ENCODE measurements at places on chromosomes 16 and 17.

DNA sequence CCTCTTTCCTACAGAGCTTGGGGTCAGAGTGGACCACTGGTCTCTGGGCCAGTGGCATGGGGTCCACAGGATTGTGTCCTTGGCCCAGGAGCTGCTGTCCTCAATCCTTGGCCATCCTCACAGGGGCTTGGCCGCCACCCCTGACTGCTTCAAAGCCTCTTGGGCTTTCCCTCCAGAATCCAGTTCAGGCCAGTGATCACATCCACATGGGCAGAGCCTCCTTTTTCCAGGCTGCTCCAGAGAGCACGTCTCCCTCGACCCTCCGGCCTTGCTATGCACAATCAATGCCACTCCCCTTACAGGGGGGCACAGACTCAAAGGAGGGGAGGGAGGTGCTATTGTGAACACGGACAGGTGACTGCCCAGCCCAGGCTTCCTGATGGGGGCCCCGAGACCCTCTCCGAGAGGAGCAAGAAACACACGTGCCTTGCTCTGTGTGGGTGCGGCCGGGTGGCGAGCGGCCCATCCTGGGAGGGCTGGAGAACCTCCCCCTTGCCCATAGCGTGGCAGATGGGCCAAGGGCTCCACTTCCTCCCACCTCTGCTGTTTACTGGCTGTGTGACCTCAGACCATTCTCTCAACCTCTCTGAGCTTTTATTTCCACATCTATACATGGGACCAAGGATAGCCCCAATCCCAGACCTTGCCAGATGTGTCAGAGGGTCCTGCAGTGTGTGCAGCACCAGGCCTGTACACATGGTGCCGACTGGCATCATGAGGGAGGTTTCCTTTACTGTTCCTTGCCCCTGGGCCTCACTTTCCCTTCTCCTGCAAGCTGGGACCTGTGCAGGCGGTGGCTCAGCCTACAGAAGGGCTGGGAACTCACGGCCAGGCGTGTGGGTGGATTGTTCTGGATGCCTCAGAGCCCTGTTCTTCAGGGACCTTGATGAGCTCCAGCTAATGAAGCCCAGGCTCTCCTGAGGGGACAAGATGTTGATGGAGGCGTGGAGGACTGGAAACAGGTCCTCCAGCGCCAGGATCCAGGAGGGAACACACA lies 229.0 kb upstream of the GSE1 start:
- no peak for DNase-seq

DNA sequence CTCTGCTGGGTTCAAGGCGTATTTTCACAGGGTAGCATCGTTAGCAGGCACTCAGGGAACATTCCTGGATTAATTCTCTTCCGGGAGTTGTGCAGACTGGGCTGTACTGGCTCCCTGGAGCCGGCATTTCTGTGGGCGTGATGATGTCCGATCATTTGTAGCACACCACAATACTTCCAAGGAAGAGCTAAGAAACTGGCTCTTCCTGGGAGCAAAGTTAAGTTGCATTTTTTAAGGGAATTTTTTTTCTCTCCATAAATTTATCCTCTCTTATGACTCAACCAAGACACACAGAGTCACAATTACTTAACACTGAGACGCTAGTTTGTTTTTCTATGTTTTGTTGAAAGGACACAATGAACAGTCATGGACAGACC lies 211.6 kb upstream of the FOXF1 start:
- peak; percentile 65 for DNase-seq

GRCh38 chr16:81843243-81843582 lies 64.1 kb downstream of the PLCG2 start:
- no peak for DNase-seq

- no peak for DNase-seq
Observed at GRCh38 chr17:16920628-16921020, 51.3 kb downstream of the TNFRSF13B start.

DNA sequence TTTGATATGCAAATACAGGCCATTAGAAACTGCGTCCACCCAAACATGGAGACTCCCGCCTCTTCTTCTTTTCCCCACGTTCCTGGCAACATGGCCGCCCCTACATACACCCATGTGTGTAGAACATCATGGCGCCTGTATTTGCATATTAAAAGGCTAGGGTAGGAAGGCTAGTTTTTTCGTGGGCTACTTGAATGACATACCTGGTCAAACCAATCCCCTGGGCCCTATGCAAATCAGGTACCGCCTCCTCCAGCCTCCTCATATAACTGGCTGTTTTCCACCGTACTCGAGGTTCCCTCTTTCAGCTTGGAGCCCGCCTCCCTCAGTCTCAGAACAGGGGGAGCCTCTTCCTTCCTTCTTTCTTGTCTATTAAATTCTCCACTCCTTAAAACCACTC lies 840 bp upstream of the CD300LB start:
- DNase-seq = peak; percentile 90

DNA sequence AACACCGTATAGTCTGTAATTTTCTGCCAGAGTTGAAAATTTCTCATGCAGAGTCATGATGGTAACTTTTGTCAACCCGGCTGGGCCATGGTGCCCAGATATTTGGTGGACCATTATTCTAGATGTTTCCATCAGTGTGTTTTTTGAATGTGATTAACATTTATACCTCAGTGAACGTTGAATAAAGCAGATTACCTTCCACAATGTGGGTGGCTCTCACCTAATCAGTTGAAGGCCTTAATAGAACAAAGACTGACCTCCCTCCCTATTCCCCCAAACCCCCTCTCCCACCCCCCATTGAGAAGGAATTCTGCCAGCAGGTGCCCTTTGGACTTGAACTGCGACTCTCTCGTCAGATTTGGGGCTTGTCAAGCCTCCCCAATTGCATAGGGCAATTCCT lies 6.4 kb upstream of the CA5A start:
- no peak for DNase-seq

- DNase-seq = no peak
Observed at GRCh38 chr17:8628609-8629169, 1.8 kb downstream of the MYH10 start.

GRCh38 chr16:55943267-55943666 lies 68.1 kb upstream of the CES5A start:
- DNase-seq = no peak

- no peak for DNase-seq
Observed at GRCh38 chr17:68314916-68315535, 23.7 kb downstream of the ARSG start.

- DNase-seq = no peak
Observed at GRCh38 chr17:77654850-77655249, 303.7 kb upstream of the TNRC6C start.

- DNase-seq = peak; percentile 80
Observed at GRCh38 chr17:35460354-35460851, 11.8 kb upstream of the SLFN13 start.

- DNase-seq = no peak
Observed at GRCh38 chr17:2202302-2202995, 101.1 kb downstream of the SMG6 start.

- DNase-seq = no peak
Observed at GRCh38 chr17:80987941-80988461, 3.6 kb upstream of the CHMP6 start.

GRCh38 chr17:6497496-6498221 lies 53.4 kb downstream of the PIMREG start:
- peak; percentile 31 for DNase-seq

DNA sequence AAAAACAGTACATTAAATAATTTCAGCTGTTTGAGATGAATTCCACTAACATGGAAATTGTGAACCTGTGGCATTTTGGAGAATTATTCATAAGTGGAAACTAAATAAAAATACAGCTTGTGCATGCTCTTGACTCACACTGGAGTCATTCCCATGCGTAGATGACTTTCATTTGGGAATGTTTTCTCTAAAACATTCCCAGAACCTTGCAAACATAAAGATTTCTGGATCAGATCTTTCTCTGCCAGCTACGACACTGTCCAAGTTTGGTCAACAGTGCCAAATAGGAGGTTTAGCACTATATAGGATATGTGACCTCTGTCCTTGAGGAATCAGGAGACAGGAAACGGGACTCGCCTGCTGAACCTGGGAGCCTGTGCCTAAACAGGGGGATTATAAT lies 400.9 kb downstream of the SLC39A11 start:
- DNase-seq = no peak

- no peak for DNase-seq
Observed at GRCh38 chr17:80901319-80901718, 90.3 kb upstream of the CHMP6 start.

GRCh38 chr16:72530434-72530833 lies 358.5 kb upstream of the PMFBP1 start:
- no peak for DNase-seq

GRCh38 chr16:89720551-89720812 lies 216 bp downstream of the VPS9D1 start:
- no peak for DNase-seq

- DNase-seq = peak; percentile 60
Observed at GRCh38 chr16:5678371-5678770, 580.8 kb upstream of the EEF2KMT start.
